Vagina (tissue), 2 donors: ENCODE measurements at places on chromosomes 3 and 15.
A peak's percentile ranks its signal among the peaks of the same experiment; 100 is the strongest.

- DNase-seq: no peak
These were observed 64.3 kb upstream of the LRRN1 start for GRCh38 chr3:3734881-3735280.

- no peak for DNase-seq
These were observed 276.0 kb downstream of the SOX2 start for GRCh38 chr3:181987736-181988135.

DNA sequence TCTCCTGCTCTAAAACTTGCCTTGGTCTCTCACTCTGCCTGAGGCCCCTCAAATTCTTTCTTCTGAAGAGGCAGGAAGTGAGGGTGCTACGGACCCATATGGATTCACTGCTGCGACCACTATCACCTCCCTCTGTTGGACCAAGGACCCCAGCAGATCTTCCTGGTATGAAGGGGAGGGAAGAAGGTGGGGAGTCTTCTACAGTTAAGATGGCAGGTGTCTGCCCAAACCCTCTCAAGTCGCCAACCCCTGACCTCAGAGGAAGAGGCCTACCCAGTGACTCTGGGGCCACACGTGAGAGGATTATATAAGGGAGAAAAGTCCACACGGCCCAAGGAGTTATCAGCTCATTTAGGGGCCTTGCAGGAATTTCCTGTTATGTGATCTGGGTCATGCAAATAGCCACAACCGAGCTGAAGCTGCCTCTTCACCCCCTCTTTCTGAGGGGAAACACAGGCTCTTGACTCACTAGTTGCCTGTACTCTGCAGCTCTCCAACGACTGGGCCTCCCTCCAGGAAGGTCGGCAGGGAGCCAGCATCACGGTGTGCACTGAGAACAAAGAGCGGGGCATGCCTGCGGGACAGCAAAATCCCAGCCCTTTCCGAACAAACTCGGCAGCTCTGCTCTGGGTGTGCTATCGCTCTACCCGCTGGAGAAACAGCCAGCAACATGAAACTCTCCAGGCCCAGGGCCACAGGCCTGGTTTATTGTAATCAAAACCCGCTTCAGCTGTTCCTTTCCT is 116.0 kb downstream of the XXYLT1 start:
- DNase-seq: no peak

DNA sequence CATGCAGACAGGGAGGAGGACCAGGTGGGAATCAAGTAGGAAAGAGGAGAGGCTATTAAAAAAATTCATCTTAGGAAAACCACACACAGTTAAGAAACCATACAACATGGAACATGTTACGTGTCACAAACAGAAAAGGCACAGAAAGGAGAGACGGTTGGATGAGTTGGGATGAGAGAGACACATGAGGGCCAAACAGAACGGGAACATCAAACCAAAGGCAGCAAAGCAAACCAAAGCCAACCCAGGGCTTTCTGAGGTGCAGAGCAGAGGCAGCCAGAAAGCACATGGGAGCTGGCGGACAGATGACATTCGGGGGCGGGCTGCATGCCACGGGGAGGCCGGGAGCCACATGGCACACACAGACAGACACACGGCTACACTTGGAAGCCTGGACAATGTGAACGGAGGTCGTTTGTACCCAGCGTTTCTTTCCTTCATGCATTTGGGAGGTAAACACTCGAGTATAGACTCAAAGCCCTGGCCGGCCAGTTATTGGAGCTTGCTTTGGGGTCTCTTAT is 8.6 kb upstream of the SEC13 start:
- DNase-seq: no peak

GRCh38 chr15:101207867-101208288 is 44.0 kb downstream of the CHSY1 start:
- no peak for DNase-seq

DNA sequence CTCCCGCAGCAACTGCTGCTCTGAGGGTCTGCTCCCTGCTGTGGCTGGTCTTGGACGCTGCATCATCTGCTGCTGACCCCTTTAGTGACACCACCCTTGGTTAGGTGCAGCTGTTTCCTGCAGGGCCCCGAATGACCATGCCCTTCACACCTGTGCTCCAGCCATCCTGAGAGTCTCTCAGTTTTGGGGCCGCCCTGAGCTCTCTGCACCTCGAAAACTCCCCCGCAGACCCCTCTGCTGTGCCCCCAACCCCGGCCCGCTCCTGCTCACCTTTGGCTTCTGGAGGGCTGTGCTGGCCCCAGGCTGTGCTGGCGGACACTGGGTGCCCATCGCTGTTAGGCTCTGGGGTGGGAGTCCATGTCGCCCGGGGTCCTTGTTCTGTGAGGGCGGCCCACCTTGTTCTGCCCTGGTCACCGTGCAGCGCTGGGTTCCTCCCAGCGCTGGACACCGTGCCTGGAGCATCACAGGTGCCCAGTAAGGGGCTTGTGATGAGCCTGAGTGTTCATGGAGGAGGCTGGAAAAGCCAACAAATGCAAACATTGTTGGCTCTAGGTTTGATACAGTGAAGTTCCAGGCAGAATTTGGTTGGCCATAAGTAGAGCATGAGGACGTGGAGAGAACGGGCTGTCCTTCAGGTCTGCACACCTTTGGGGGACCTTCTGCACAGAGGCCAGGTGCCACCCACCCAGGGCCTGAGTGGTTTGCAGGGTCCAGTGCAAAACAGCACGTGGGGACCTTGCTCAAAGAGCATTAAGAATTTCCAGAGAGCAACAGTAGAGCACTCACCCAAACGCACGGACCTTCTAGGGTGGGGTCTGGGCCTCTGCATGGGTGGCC is 12.3 kb downstream of the ABTB1 start:
- no peak for DNase-seq

DNA sequence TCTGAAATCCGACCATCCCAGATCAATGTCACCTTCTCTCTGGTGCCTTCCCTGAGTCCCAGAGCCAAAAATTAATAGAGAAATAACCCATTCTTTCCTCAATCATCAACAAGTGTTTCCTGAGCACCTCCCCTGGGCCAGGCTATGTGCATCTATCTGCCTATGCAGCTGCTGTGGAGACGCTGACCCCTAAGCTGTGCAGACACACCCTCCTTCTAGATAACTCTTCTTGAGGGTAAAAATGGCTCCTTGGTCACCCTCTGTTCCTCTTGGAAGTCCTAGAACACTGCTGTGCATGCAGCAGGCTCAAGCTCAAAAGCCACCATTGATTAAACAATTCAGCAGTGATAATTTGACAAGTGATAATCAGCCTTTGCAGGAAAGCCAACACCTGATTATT is 18.4 kb downstream of the CA12 start:
- no peak for DNase-seq

- no peak for DNase-seq
These were observed 17.2 kb upstream of the ANKDD1A start for GRCh38 chr15:64894395-64895056.

GRCh38 chr15:75758071-75758872 is 45.6 kb upstream of the CSPG4 start:
- no peak for DNase-seq

DNA sequence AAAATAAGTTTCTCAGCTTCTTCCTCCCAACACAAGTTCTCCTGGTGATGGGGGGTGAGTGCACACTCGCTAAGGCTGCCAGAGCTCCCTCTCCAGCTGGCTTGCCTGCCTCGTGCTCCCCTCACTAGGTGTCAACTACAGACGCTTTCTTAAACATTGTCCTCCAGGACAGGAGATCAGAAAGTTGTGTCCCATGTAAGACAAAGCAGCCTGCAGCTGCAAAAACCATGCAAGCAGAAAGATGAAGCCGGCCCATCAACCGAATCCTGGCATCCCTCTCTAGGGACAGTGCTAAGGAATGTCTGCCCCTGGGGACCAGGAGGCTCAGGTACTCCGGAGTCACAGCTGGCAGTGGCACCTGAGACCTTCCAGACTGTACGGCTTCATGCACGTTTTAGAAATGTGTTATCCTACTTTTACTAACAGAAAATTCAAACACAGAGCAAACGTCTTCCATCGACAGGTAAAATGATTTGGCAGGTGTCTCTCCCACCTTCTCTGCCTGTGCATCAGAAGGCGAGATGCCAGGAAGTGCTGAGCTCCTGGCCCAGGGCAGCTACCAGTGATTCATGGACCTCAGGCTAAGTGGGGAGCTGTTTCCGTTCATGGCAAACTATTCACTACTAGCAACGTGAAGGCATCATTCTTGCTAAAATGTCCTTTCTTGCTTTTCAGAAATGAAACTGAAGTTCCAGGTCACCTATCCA is 246.1 kb downstream of the ADAMTS17 start:
- peak; percentile 54 for DNase-seq

DNA sequence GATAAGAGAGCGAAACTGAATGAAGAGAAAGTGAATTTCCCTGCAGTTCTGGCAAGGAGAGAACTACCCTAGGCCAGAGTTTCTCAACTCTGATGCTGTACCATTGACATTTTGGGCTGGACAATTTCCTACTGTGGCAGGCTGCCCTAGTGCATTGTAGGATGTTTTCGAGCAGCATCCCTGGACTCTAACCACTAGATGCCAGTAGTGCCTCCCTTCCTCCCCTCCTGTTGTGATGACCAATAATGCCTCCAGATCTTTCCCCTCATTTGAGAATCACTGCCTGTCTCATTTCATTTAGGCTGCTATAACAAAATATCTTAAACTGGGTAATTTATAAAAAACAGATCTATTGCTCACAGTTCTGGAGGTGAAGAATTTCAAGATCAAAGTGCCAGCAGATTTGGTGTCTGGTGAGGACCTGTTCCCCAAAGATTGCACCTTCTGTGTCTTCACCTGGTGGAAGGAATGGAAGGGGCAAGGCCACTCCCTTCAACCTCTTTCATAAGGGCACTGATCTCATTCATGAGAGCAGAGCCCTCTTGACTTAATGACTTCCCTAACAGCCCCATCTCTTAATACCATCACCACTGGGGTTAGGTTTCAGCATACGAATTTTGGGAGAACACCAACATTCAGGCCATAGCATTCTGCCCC is 188.9 kb upstream of the MEIS2 start:
- no peak for DNase-seq

DNA sequence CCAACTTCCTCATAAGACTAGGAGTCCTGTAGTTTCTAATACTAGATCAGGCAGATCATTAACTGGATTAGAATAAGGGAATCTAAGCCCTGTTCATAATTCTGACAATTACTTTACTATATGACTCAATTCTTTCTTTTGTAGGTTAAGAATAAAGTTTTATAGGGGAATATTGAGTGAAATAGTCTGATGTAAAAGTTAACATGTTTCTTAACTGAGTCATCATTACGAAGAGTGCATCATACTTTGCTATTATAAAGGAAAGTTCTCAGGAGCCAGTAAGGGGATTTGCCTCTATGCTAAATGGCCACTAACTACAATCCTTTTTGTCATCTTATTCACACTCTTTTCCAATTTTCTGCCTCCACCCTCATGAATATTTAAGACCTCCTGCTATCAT is 63.1 kb downstream of the POLQ start:
- DNase-seq: no peak

DNA sequence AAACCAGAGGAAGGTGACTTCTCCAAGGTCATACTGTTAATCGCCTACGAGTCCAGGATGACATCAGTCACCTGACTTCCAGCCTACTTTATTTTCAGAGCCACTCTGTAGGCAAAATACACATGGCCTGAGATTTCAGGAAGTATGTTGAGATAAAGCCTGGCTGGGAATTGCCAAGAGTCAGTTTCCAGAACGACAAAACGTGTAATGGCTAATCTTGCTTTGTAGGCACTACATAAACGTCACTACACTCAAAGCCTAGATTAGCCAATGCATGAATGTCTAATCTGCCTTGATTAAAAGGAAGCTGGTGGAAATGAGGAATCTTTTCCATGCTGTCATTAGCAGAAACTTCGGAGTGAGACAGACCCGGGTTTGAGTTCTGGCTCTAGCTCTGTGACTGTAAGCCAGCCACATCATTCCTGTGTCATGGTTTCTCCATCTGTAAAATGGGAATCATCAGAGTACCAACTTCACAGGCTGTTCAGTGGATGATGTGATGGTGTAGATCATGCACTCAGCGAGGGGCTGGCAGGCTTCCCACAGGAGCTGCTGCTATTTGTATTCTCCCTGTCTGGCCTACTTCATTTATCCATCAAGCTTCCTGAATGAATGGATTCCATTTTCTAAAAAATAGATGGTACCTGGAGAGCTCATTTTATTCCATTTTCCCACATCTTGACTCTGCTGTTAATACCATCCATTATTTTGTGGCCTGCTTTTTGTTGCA is 241.9 kb downstream of the XXYLT1 start:
- DNase-seq: no peak

DNA sequence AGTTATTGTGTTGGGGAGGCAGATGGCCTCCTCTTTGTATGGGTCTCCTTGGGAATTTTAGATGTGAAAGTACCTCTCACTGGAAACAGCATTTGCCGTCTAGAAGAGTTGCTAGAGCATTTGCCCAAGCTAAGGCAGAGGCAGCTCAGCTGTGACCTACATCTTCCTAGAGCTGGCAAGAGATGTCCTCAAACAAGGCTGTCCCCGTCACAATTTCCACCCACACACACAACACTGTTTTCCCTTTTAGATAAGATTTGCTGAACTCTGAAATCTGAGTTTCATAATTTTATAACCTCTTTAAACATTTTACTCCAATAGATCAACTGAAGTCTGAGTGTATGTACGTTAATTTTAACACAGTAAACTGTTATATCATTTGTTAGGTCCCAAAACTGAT is 352.6 kb downstream of the EPHB1 start:
- no peak for DNase-seq

DNA sequence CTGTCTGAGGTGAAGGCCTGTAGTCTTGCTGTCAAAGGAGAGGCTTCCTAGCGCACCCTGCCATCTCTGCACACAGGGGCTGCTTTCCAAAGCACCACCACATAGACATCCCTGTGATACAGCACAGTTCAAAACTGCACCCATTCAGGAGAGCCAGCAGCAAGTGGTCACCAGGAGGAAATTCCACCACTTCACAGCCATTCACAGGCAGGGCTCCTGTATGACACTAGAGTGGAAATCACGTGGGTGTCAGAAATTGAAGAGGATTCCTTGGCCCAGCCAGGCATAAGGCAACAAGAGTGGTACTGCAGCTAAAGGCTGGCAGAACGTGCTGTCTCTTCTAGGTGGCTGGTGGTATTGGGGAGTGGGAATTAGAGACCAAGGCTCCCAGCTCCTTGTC is 102.8 kb downstream of the RFTN1 start:
- DNase-seq: no peak

GRCh38 chr3:39133093-39133490 is 20.3 kb downstream of the CSRNP1 start:
- DNase-seq: no peak

GRCh38 chr3:162547321-162547720 is 1050.7 kb downstream of the OTOL1 start:
- no peak for DNase-seq

- DNase-seq: no peak
These were observed 6.5 kb upstream of the AQR start for GRCh38 chr15:34976073-34976472.

- DNase-seq: no peak
These were observed 605.5 kb upstream of the KCNMB2 start for GRCh38 chr3:177930771-177931170.
